ENCODE measurements at places on chromosomes 3 and 15.

- DNase-seq = peak; percentile 10
These were observed 595 bp downstream of the DPH6 start for GRCh38 chr15:35545316-35545823.

DNA sequence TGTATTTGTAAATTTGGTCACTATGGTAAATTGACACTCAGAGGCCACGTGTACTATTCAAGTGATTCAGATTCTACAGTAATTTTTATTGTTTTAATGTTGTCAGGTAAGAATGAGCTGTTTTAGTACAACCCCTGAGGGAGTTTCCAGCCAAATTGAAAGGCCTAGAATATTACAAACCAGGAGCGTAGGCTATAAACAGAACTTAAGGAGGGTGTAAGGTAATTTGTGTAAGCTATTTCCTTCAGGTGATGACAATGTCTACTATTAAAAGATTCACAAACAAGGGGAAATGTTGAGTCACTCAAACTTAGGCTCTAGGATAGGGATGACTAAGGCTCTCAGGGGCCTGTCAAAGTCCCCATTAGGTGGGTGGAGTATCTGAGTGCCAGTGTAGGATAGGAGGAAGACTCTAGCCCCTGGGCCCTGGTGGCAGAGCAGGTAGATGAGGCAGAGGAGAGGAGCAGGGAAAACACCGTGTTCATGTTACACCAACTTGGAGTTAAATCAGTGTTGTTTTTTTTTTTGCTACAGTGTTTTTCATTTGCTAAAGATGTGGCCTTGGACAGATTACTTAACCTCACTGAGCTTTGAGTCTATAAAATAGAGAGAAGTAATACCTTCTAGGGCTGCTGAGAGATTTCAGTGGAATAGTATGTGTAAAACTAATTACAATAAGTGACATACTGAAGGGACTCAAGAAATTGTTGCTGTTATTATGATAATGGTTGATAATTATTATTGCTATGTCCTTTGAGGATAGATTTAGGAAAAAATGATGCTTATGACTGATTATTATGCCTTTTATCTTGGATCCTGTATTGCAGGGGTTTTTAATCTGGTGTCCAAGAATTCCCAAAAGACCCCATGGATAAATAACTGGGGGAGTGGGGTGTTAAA, 10.3 kb downstream of the TM4SF1 start:
- DNase-seq = no peak

- DNase-seq = no peak
These were observed 57.1 kb downstream of the CAPN7 start for GRCh38 chr3:15263120-15263519.

- DNase-seq = no peak
These were observed 104.3 kb upstream of the TSC22D2 start for GRCh38 chr3:150303768-150304167.

Measured in CD4-positive, alpha-beta T cell treated with Interleukin-15 for 4 hours (primary cell).